Substantia nigra (tissue), 51 donors: ENCODE measurements at places on chromosomes 4 and X.

DNA sequence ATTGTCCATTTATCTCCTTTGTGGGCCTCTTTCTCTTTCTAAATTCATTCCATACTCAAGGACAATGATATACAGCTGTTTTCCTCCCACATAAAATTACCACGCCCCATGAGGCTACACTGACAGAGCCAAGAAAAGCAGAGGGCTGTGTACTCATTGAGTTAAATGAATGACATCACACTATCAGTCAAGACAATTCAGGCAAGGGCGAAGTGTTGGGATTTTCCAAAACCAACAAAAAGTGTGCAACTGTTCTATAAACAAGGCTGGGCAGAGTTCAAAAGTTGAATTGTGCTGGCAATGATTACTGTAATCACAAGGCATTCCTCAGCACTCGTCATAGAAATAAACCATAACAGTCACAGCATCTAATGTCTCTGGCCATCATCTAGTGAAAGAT, 799.6 kb upstream of the DIAPH2 start:
- no peak for DNase-seq

- DNase-seq: no peak
These were observed 295.9 kb downstream of the SMARCA1 start for GRCh38 chrX:129227366-129227765.

- no peak for DNase-seq
These were observed 241.4 kb upstream of the RPS6KA3 start for GRCh38 chrX:20507901-20508620.

DNA sequence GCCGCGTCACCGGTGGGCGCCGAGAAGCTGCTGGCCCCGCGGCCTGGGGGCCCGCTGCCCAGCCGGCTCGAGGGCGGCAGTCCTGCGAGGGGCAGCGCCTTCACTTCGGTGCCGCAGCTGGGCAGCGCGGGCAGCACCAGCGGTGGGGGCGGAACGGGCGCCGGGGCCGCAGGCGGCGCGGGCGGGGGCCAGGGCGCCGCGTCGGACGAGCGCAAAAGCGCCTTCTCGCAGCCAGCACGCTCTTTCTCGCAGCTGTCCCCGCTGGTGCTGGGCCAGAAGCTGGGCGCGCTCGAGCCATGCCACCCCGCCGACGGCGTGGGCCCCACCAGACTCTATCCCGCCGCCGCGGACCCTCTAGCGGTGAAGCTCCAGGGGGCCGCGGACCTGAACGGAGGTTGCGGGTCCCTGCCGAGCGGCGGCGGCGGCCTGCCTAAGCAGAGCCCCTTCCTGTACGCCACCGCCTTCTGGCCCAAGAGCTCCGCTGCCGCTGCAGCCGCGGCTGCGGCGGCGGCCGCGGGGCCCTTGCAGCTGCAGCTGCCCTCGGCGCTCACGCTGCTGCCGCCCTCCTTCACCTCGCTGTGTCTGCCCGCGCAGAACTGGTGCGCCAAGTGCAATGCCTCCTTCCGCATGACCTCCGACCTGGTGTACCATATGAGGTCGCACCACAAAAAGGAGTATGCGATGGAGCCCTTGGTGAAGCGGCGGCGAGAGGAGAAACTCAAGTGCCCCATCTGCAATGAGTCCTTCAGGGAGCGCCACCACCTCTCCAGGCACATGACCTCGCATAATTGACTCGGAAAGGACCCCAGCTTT, 5.6 kb downstream of the PRDM8 start:
- DNase-seq: no peak

DNA sequence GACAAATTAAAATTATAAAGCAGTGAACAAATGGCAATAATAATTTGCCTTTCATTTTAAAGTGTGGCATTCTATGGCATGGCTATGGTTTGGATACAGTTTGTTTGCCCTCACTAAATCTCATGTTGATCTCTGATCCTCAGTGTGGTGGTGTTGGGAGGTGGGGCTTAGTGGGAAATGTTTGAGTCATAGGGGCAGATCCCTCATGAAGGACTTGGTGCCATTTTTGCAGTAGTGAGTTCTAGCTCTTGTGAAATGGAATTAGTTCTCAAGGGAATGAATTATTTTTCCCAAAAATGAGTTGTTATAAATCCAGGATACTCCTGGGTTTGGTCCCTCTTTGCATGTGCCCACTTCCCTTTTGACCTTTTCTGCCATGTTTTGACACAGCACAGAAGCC, 181.4 kb downstream of the AMELX start:
- DNase-seq: no peak
